ENCODE measurements at places on chromosomes 1 and 21.

DNA sequence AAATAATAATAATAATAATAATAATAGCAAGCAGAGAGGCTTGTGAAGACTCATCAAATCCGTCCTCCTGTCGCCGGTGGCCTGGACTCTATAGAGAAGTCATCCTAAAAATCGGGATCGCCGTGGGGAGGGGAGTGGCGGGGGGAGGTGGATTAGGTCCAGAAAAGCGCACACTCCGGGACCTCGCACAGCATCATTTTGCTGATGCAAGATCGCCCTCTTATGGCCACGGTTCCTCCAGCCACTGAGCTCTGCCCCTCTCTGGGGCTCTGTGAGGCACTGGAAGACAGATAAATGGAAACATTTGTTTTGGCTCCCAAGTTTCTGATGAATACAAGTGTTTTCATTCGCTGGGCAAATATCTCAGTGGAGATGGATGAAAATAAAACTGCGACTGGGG, 612.0 kb downstream of the MATN1 start:
- DNase-seq, result no peak

DNA sequence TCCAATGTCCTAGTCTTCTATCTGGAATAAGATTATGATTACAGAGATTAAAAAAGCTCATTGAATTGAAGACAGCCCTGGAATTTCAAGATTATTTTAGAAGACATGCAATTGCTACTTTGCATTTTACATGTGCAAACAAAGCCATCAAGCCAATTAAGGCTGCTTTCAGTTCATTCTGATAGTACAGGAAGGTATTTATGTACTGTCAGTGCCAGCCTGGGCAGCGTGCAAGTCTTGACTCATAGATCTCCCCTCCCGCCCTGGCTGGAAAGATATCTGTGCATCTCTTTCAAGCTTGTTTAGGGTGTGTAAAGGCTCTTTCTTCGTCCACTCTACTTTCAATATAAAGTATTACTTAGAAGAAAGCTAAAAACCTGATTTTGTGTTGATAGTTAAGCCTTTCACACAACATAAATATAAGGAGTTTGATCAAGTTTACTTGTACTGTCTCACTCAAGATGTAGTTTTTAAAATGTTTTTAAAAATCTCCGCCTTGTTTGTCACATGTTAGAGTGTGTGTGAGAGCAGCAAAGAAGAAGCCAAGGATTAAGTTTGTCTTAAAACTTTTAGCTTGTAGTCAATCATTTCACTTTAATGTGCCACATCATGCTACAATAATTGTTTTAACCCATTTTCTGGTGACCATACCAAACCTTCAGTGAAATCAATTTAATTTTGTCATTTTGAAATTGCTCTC, 13.6 kb upstream of the LYPLAL1 start:
- DNase-seq, result no peak

DNA sequence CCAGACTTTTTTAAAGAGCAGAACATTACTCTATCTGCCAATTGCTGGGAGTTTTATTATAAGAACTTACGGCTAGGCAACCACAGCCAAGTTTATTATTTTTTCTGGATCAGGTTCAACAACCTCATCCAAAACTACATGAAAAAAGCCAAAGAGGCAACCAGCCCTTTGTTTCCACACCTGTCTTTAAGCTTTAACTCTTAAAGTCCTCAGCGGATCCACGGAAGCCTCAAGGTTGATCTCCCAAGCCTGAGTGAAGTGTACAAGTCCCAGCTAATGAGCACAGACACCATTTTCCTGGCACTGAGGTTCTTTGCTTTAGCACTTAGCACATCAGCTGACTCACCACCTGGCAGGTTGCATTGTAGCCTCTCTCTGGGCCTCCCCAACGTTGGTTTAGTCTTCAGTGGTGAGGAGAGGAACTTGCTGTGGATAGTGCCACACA, 143.1 kb downstream of the TGFBR3 start:
- no peak for DNase-seq

GRCh38 chr1:44819196-44819607, 10.9 kb downstream of the BTBD19 start:
- DNase-seq, result no peak

GRCh38 chr1:108610073-108610472, 50.2 kb downstream of the EEIG2 start:
- no peak for DNase-seq
